ENCODE measurements at places on chromosomes 12 and 14.
A peak's percentile ranks its signal among the peaks of the same experiment; 100 is the strongest.

DNA sequence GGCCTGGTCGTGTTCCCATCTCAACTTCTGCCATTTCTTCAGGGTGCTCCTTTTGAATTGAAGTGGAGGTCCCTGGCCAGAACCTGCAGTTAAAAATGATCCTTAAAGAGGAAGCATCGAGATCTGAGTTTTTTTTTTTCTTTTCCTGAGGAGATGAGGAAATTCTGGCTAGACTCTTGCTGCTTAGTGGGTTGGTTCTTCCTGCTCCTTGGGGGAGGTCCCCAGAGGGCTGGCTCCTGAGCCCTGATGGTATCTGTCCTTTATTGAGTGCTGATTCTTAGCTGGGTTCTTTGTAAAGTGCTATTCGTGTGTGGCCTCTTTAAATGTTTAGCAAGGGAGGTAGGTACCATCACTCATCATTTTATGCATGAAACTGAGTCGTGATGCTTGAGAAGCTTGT lies 11.7 kb downstream of the PELI2 start:
- DNase-seq = no peak

- DNase-seq = no peak
These were observed 5.6 kb downstream of the DACT1 start for GRCh38 chr14:58643366-58643765.

DNA sequence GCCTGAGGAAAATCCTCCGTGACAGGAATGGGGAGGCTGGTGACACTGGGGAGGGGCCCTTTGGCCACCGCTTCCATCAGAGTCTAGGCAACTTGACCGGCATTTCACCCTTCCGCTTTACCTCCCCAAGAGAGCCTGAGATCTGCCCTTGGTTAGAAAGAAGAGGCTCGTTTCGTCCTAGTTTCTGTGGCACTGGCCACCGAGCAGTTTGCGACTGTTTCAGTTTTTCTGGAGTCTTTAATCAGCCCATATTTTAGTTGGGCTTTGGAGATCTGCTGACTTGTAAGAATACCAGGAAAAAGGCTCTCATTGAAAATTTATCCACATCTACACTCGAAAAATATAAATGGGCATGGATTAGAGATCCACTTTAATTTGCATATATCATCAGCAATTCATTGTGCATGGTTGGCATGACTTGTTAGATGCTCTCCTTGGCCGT lies 414 bp upstream of the ANKS1B start:
- DNase-seq = no peak

- no peak for DNase-seq
These were observed 931.2 kb downstream of the NRXN3 start for GRCh38 chr14:79101388-79101787.

DNA sequence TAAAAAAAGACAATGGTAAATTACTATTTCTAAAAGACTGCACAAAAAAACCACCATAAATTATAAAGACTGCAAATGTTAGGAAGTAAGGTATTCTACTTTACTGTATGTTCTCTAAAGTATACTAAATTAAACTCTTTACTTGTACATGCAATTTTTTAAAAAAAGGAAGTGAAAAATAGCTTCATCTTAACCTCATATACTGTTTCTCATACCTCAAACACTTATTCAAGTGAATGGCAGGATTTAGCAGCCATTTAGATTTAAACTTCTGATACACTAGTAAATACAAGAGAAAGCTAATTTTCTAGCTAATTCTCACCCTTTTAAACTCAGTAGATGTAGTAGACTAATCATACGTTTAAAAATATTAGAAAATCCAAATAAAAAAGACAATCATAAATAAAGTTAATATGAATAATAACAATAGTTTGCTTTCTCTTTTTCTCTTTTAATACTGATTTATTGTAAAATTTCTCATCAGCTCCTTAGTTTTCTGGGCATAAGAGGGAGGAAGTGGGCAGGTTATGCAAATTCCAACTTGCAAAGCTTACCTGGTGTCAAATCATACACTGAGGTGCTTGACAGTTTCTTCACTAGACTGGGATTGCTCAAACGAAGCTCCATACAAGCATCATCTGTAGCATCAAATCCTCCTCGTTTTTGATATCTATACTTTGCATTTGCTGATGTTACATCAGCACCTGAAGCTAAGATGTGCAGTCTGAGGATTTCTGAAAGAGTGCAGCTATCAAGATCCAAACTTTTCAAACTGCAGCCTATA lies 71.0 kb upstream of the CFL2 start:
- DNase-seq = no peak

- DNase-seq = no peak
These were observed 591.0 kb upstream of the TMEM132C start for GRCh38 chr12:127675936-127676335.

DNA sequence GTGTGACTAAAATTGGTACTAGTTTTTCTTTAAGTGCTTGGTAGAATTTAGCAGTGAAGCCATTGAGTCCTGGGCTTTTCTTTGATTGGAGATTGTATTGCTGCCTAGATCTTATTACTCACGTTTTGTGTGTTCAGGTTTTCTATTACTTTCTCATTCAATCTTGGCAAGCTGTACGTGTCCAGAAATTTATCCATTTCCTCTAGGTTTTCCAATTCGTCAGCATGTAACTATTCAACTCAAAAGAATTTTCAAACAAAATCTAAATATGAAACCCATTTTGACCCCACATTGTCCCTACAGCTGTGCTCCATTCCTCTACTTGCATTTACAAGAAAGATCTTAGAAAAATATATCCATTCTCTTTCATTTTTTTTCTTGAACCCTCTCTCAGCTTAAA lies 1613.4 kb upstream of the SEL1L start:
- DNase-seq = no peak

DNA sequence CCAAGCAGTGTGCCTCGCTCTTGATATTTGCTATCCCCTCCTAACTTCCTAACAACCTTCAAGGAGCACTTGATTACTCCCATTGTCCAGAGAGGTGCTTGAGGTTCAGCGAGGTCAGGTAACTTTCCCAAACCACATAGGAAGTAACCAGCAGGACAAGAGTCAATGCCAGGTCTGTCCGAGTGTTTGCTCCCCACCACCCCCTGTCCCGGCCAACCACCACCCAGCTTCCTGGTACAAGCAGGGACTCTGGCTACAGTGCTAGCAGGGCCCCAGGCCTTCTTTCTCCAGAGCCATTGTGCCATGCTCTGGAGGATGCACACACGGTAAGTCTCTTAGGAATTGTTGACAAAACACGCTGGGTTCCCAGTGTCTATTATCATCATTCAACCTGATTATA lies 49.2 kb downstream of the SYNE3 start:
- DNase-seq = no peak

DNA sequence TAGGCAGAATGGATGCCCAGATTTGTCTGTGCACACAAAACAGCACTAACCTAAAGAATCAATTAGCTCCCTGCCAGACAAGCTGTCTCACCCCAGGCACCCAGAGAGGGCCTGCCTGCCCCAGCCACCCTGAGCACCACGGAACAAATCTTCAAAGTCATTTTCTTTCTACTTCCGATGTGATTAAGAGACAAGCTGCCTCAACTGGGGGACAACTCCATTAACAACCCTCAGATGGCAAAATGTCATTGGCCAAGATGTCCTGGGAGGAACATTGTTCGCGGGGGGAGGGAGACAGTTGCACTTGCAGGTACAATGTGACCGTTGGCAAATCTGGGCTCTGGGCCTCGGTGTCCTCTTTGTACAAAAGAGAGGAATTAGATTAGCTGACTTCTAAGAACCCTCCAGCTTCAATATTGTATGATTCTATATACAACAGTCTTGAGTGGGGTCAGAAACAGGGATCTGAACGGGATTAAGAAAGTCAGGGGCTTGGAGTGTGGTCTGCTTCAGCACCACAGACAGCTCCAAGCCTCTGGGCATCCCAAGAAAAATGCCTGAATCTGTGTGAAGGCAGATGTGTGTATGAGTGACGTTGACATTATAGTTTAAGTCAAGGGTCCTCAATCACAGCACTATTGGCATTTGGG lies 42.8 kb upstream of the CMKLR1 start:
- DNase-seq = no peak

GRCh38 chr14:43003845-43004244 lies 1397.2 kb downstream of the LRFN5 start:
- DNase-seq = no peak

GRCh38 chr12:29176941-29177340 lies 27.9 kb downstream of the FAR2 start:
- DNase-seq = no peak

- DNase-seq = no peak
These were observed 335.6 kb downstream of the BTG1 start for GRCh38 chr12:91810077-91810476.

GRCh38 chr12:70853326-70853725 lies 67.2 kb downstream of the PTPRR start:
- DNase-seq = no peak

GRCh38 chr12:117227000-117227653 lies 36.9 kb upstream of the FBXO21 start:
- DNase-seq = no peak

- DNase-seq = no peak
These were observed 752 bp downstream of the PRICKLE1 start for GRCh38 chr12:42588524-42589464.

- no peak for DNase-seq
These were observed 17.5 kb upstream of the BICD1 start for GRCh38 chr12:32089156-32089555.

- DNase-seq = peak; percentile 20
These were observed 232.1 kb downstream of the CACNA1C start for GRCh38 chr12:2284857-2285256.

DNA sequence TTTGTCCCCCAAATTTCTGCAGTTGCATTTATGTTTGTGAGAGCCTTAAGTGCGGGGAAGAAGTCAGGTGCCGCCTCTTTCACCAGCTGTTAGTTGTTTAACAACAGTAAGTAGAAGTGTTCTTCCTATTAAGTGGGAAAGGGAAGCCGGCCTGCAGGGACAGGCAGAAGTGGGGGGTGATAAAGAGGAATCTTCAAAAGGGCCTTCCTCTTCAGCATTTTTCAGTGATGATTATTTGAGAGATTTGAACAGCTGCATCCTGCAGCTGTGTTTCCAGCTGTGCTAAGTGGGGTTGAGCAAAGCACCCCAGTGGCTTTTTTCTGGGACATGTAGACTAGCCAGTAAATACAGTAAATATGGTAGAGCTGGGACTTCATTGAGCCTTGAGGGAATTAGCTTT lies 32.1 kb upstream of the SLC38A1 start:
- no peak for DNase-seq
